ENCODE measurements at places on chromosomes 16 and 17. TPM values are rescaled to one million over a fixed set of nuclear protein-coding genes. Genes with fewer than 3 reads are reported as not detected.
A peak's percentile ranks its signal among the peaks of the same experiment; 100 is the strongest.

- no peak for DNase-seq
Measured at GRCh38 chr16:8589900-8590688, at the start of gene TMEM114. Gene TMEM114, minus strand, starts transcription at chr16:8590511. Its CDS starts 673 bp downstream, at chr16:8589838.

The ABCA6 gene
- not detected for total RNA-seq

DNA sequence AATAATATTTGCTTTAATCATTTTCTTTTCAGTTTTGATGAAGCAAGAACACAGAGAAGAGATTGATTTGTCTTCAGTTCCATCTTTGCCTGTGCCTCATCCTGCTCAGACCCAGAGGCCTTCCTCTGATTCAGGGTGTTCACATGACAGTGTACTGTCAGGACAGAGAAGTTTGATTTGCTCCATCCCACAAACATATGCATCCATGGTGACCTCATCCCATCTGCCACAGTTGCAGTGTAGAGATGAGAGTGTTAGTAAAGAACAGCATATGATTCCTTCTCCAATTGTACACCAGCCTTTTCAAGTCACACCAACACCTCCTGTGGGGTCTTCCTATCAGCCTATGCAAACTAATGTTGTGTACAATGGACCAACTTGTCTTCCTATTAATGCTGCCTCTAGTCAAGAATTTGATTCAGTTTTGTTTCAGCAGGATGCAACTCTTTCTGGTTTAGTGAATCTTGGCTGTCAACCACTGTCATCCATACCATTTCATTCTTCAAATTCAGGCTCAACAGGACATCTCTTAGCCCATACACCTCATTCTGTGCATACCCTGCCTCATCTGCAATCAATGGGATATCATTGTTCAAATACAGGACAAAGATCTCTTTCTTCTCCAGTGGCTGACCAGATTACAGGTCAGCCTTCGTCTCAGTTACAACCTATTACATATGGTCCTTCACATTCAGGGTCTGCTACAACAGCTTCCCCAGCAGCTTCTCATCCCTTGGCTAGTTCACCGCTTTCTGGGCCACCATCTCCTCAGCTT lies 45.0 kb downstream of the ESRP2 start:
- no peak for DNase-seq

- DNase-seq = peak; percentile 81
Measured at GRCh38 chr16:67936880-67937605, 393 bp upstream of the PSMB10 start.

DNA sequence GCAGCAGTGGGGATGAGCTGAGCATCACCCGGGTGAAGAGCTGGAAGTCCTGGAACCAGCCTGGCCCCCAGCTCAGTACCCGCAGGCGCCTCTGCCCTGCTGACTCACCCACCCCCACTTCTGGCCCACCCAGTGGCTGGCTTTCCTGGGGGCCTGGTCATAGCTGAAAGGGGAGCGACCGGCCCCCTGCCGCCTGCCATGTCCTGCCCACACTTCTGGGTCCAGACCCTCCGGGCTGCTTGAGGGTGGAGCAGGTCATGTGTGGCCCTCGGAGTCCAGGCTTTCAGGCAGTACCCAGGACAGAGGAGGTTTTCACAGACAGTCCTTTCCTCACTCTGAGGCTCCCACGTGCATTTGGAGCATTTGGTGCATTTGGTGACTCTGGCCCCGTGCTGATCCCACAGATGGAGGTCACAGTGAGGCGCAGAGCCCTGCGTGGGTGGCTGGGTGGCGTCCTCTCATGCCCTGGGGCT lies 7.1 kb upstream of the PIEZO1 start:
- DNase-seq = peak; percentile 73

The CCL4L2 gene
- total RNA-seq = not detected

The TAT gene
- not detected for total RNA-seq

GRCh38 chr17:78133971-78134898 lies 3.7 kb downstream of the TMC8 start:
- DNase-seq = no peak

DNA sequence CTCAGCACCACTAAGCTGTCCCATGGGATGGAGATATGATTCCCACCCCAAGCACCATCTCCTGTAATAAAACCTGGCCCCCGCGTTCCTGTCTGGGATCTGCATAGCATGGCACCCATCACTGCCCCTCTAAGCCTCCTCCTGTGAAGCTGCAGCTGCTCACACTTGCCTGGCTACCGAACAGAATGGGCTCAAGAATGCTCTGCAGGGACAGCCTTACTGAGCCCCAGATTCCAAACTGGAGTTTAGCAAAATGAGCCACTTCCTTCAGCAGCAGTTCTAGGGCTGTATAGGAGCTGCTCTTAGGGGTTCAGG lies 256.1 kb downstream of the CPPED1 start:
- no peak for DNase-seq

DNA sequence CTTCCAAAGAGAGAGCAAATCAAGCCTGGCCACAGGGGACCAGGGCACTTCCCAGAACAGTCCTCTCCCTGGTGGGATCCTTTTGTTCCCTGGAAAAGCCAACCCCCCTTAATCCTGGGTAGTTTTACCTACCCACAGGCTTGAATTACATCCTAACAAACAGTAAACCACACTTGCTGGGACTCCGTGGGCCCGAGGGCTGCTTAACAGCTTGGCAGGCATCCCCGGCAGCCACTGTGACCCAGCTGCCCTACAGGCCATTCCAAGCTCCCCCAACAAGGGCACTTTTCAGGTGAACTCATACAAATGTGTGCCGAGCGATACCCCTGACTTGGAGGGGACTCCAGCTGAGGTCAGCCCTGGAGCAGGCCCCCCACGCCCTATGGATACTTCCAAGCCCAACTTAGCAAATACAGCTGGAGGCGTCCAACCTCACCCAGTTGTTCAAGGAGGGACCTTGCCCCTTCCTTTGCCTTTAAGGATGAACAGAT lies 26.4 kb downstream of the ADCY9 start:
- DNase-seq = no peak

GRCh38 chr17:68195667-68196393 lies 52.0 kb upstream of the AMZ2 start:
- DNase-seq = no peak

Data from RPMI7951 (cell line).